Vagina (tissue), 2 donors: ENCODE measurements at places on chromosomes 5 and 9. TPM values are rescaled to one million over a fixed set of nuclear protein-coding genes. Genes with fewer than 3 reads are reported as not detected.

Gene NUTM2G
- not detected for total RNA-seq

Gene ARL10
- total RNA-seq: 9.8 TPM

Gene LIFR
- total RNA-seq: 63.3 TPM

Gene AIF1L
- total RNA-seq: 16.2 TPM

Gene ZDHHC11B
- 2.7 TPM for total RNA-seq

Gene TTC39B
- total RNA-seq: 13.3 TPM

Gene OR1J2
- total RNA-seq: not detected

Gene SERF1A
- total RNA-seq: 7.6 TPM

Gene ITGA1
- 42.7 TPM for total RNA-seq

Gene PCDHB2
- total RNA-seq: 3.4 TPM

Gene RPS14
- 3,194 TPM for total RNA-seq

Gene CDO1
- total RNA-seq: 16.0 TPM

Gene UGT3A1
- total RNA-seq: not detected

Gene LEAP2
- 4.2 TPM for total RNA-seq

Gene CNTNAP3
- 14.7 TPM for total RNA-seq

Gene CDC20B
- total RNA-seq: not detected

Gene TMEM8B
- total RNA-seq: 11.3 TPM

Gene ZNF618
- total RNA-seq: 7.4 TPM

Gene SCGB3A2
- total RNA-seq: not detected

Gene POC5
- 12.3 TPM for total RNA-seq

Gene ANKRD55
- total RNA-seq: 0.74 TPM

Gene PCDHGC4
- total RNA-seq: 4.9 TPM

Gene WNT8A
- total RNA-seq: not detected

Gene GAPVD1
- 54.8 TPM for total RNA-seq

Gene CNTRL
- 13.8 TPM for total RNA-seq

Gene IFNE
- total RNA-seq: 3.2 TPM

Gene PCAT7
- total RNA-seq: not detected

Gene HSD17B4
- 137 TPM for total RNA-seq

Gene TXNDC15
- 92.3 TPM for total RNA-seq

Gene STING1
- 103 TPM for total RNA-seq

Gene CLTB
- 254 TPM for total RNA-seq

Gene MAN1B1
- total RNA-seq: 34.1 TPM

Gene LCN12
- not detected for total RNA-seq

Gene SNCAIP
- 11.3 TPM for total RNA-seq

Gene CERCAM
- total RNA-seq: 36.1 TPM

Gene SHB
- 20.9 TPM for total RNA-seq

Gene PPP6C
- total RNA-seq: 26.8 TPM

Gene C5orf15
- 35.8 TPM for total RNA-seq

Gene ELL2
- 113 TPM for total RNA-seq

Gene STPG3
- not detected for total RNA-seq

Gene ERGIC1
- total RNA-seq: 97.2 TPM

Gene NR5A1
- total RNA-seq: 1.2 TPM

Gene DMRT3
- not detected for total RNA-seq

Gene SHOC1
- 0.25 TPM for total RNA-seq

Gene UBE2QL1
- total RNA-seq: 2.5 TPM

Gene BTNL3
- total RNA-seq: not detected

Gene SPINK4
- total RNA-seq: not detected

Gene FCN2
- not detected for total RNA-seq

Gene CEMIP2
- 46.7 TPM for total RNA-seq

Gene IFNB1
- total RNA-seq: not detected

Gene IFNA8
- not detected for total RNA-seq

Gene FOXD4L3
- 0.49 TPM for total RNA-seq

Gene IGIP
- total RNA-seq: 16.7 TPM

Gene SLC9A3
- total RNA-seq: 3.9 TPM

Gene FGFR4
- total RNA-seq: 12.0 TPM

Gene ARL14EPL
- total RNA-seq: not detected

Gene GPR150
- 1.7 TPM for total RNA-seq

Gene GPR151
- total RNA-seq: not detected

Gene IPO11
- 31.2 TPM for total RNA-seq
